ENCODE measurements at places on chromosomes 11 and 22.
A peak's percentile ranks its signal among the peaks of the same experiment; 100 is the strongest.

DNA sequence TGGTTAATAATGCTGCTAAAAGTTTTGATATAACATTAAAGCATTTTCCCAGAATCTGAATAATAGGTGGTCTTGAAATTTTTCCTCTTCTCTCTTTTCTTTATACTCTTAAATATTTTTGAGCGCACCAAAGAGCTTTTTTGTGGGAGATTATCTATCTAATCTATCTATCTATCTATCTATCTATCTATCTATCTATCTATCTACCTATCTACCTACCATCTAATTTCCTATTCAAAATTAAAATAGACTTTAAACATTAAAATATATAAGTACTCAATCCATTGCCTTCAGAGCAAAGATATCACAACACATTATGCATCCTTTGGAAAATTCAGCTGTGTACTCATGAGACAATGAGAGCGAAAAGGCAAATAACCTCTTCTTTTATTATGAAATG is 55.8 kb downstream of the ELMOD1 start:
- DNase-seq: no peak

DNA sequence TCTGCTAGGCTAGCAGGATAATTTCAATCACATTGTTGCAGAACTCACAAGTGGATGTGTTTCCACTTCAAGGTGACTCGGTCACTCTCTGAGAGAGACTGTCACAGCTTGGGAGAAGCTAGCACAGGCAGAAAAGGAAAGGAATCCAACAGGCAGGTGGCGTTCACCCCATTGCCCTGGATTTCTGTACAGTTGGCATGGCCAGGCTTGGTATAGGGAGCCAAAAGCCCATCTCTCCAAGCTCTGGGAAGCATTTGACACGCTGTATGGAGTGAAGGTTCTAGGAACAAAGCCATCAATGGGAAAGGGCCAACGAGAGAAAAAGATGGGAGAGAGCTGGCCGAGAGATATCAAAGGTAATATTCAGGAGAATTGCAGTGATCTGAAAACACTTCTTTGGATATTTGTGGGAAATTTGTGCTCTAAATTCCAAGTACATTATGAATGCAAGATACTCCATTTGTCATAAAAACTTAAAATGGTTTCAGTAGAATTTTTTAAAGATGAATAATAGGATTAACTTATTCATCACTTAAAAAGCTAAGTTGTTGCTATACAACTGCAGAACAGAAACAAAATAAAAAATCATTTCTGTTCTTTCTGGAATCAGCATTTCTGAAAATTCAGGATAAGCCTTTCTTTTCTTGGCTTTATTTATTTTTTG is 223.5 kb upstream of the NTM start:
- DNase-seq: no peak

DNA sequence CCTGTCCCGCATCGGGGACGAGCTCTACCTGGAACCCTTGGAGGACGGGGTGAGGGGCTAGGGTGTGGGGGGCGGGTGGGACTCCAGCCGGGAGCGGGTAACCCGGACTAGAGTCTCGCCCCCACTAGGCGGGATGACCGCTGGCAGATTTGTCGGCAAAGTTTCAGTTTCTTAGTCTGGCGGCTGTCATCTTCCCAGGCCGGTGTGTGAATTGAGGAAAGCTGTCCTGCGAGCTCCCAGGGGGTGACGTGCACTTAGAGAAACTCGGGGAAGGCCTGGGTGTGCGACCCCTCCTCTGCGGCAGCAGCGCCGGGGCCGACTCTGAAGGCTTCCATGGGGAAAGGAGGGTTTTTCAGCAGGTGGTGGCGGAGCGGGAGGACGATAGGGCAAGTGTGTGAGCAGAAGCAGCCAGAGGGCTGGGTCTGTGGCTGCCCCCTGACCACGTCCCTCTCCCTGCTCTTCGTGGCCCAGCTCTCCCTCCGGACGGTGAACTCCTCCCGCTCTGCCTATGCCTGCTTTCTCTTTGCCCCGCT is 463 bp downstream of the RAD9A start:
- DNase-seq: no peak

DNA sequence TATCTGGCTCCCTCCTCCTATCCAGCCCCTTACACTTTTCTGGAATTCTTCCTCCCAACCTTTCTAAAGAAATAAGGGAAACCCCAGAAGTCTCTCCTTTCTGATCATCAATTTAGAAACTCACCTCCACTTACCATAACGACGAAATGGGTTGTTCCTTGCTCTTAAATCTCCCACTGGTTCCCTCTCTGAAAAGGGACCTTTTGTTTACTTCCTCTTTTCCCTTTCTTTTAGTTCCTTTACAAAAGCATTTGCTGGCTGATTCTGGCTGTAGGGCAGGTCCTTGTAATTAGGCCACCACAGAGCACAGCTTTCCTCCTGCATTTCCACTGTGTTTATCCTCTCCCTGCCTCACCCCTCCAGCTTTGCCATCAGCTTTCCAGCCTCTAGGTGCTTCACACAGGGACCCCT is 12.0 kb downstream of the JAML start:
- no peak for DNase-seq

DNA sequence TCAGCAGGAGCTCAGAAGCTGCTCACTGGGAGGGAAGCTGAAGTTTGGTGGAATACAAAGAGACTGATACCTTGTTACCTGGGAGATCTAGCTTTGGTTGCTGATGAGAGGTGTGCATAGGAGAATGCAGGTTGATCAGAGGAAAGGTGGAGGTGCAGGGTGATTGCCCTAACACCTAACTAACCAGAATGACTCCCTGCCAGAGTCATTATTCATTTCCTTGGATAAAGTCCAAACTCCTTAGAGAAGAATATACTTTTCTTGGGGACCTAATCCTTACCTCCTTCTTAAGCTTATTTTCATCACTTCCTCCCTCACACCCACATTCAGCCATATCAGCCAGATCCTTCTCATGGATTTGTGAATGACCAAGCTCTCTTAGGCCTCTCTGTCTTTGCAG is 814.2 kb upstream of the TENM4 start:
- no peak for DNase-seq

DNA sequence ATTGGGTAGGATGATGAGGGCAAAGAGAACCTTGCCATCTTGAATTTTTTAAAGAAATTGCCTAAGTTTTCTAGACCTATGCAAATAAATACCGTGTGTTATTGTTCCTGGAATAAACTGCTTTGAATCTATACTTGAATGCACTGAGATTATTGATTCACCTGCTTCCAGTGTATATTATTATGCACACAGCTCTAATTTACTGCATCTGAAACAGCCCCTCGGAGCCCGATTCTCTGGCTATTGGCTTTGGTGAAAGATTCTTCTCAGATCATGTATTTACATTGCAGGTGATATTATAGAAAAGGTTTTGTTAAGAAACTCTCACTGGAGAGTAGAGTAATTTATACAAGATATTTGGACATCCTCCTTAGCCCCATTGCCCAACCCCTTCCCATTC is 254.2 kb downstream of the TENM4 start:
- no peak for DNase-seq

GRCh38 chr22:29308148-29308790 is 1.8 kb downstream of the GAS2L1 start:
- DNase-seq: no peak

DNA sequence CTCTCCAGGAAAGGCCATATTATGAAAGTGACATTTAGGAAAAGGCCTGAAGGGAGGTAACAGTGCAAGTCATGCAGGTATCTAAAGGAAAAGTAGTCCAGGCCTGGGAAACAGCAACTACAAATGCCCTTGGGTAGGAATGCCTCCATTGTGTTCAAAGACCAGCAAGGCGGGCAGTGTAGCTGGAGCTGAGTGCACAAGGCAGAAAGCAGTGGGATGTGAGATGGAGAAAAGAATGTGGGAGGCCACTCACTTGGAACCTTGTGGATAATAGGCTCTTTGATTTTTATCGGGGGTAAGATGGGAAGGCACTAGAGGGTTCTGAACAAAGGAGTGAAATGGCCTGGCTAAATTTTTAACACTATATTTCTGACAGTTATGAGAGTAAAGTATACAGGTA is 188.6 kb downstream of the PGR start:
- DNase-seq: no peak

DNA sequence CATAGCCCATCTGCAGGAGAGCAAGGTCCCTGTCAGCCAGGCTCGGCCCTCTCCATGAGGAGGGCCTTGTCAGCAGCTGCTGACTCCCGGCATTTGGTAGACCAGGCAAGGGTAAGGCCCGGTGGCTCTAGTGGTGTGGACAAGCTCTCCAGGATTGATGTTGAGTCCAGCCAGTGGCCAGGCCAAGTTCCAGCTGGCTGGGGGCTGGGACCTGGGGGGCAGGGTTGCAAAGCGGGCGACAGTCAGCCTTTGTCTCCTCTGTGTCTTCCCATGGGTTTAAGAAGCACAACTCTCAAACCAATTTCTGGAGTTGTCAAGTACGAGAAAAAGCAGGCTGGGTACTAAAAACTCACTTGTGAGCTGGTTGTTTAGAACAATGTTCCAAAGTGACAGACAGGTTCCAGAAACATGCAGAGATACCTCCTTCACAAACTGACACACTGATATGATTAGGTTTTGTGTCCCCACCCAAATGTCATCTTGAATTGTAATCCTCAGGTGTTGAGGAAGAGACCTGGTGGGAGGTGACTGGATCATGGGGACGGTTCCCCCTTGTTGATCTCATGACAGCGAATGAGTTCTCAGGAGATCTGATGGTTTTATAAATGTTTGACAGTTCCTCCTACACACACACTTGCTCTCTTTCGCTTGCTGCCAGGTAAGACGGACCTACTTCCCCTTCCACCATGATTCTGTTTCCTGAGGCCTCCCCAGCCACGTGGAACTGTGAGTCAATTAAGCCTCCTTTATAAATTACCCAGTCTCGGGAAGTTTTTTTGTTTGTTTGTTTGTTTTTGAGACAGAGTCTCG is 52.3 kb upstream of the SERPIND1 start:
- no peak for DNase-seq

- DNase-seq: no peak
Observed at GRCh38 chr11:125649465-125650166, 24.7 kb downstream of the CHEK1 start.

GRCh38 chr11:29432719-29433325 is 584.0 kb downstream of the KCNA4 start:
- DNase-seq: no peak

- no peak for DNase-seq
Observed at GRCh38 chr11:73299751-73300150, 8.3 kb upstream of the ARHGEF17 start.

- DNase-seq: no peak
Observed at GRCh38 chr22:37880668-37881440, 25.2 kb upstream of the MICALL1 start.

DNA sequence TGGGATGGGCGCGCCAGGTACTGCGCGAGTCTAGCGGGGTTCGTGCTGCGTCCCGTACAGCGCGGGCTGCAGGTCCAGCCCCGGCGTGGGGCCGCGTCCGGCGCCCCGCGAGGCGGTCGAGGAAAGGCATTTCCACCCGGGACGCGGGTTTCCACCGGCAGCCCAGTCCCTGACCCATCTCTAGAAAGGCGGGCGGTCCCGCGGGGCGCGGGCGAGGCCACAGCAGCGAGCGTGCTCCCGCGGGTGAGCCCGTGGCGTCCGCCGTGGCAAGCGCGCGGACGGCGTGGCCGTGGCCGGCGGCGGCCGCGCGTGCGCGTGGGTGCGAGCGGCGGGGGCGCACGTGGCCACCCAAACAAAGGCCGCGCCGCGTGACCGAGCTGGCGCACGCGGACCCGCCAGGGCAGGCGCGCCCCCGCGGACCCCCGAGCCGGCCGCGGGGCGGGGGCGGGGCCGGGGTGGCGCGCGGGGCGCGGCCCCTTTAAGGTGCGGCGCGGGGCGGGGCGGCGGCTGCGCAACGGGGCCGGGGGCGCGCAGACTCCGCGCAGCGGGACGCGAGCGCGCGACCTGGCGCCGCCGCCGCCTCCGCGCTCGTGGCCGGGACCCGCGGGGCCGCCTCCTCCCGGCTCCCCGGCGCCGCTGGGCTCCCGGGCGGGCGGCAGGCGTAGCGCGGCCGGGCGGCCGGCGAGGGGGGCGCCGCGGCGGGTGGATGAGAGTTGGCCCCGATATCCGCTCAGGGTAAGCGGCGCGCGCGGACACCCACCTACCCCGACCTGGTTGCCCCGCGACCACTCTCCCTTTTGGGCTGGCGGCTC is 39.3 kb upstream of the CELSR1 start:
- peak; percentile 36 for DNase-seq

- DNase-seq: no peak
Observed at GRCh38 chr11:10303558-10304363, 1.1 kb upstream of the ADM start.

GRCh38 chr11:73335204-73335923 is 27.3 kb downstream of the ARHGEF17 start:
- peak; percentile 70 for DNase-seq

DNA sequence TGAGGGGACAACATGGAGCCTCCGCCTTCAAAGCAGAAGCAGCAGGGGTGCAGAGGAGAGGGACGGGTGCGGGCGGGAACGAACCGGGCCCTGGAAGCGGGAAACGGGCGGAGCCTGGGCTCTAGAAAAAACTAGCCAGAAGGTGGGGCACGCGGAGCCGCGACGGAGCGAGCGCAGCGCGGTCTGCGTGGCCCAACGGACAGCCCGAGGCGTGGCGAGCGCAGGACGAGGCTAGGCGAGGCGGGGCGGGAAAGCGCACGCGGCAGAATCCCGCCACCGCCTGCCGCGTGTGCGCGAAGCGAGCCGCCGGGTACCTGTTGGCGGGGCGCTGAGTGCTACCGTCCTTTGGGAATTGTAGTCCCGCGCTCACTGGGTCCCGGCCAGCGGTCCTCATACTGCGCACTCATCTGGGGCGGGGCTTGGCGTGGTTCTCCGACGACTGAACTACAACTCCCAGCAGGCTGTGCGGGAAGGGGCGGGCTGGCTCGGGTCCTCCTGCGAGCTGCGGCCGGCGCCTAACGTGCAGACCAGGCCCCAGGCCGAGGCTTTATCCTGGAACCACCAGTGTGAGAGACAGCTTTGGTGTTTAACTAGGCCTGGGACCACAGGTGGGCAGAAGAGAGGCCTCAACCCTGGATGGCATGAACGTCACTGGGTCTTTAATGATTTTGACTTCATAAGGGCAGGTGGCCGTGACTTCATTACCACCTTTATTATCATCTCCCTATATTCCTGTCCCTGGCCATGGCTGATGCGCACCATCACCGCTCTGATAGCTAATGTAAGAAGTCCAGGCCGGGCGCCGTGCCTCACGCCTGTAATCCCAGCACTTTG is at the start of gene ATL3:
TSS of gene ATL3 (minus strand) at position 55 of the 834 bp plus-strand sequence. CDS start at position 14, 41 bp downstream.
- peak; percentile 93 for DNase-seq

DNA sequence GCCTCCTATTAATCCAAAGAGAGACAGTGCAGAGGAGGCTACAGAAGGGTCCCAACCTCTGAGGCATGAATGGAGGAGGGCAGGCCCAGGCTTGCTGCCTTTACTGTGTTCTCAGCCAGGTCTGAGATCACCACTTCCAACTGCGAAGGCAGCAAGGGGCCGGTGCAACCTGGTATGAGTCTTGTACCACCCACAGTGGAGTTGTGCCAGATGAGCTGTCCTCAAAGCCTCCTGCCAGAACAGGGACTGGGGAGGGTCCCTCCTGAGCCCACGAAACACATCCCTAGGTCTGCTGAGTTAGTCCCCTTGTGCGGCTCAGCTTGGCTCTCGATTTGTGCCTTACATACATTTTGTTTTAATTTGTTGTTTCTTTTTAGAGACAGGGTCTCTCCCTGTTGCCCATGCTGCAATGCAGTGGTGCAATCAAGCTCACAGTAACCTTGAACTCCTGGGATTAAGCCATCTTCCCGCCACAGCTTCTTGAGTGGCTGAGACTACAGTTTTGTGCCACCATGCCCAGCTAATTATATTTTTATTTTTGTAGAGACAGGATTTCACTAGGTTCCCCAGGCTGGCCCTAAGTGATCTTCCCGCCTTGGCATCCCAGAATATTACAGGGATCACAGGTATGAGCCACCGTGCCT is 9.3 kb downstream of the MIF start:
- DNase-seq: no peak

Measured in stimulated activated CD4-positive, alpha-beta T cell treated with anti-CD3 and anti-CD28 coated beads, Interleukin-1b, Interleukin-23, amount 100 ng/mL, for 48 hours (primary cell).